ENCODE measurements at places on chromosomes 1 and 21.

DNA sequence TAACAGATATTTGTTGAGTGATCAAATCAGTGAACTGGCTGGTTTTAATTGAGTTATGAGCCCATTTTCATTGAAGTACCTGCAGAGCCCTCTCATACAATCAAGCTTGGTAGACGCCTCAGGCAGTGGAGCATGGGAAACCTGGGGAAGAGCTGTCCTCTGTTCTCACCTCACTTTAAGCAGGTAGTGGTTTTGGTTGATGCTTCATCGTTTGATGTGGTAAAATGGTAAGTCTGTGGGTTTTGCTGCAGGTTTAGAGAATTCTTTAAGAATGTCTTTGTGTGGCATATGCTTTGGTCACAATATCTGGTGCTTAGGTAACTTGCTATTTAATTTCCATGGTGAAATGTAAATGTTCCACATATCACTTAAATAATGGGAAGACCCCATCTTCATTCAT is 10.0 kb downstream of the LAMC1 start:
- peak; percentile 25 for DNase-seq

DNA sequence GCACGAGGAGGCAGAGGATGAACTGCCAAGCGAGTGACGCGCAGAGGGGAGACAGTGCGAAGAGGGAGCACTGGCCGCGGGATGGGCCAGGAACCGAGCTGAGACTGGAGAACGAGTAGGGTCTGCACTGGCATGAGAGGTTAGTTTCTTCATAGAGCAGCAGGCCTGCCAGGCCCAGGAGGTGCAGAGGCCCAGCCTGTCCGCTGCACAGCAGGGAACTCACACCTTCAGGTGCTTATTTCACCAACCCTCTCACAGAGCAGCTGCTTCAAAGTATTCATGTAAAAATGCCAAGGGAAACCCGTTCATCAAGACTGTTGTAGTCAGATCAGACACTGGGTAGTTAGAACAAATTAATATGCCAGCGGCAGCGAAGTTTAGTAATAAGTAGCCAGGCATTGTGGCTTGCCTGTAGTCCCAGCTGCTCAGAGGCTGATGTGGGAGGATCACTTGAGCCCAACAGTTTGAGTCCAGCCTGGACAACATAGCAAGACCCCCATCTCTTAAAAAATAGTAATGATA is 144.5 kb downstream of the SLC45A1 start:
- no peak for DNase-seq

GRCh38 chr1:26155370-26156284 is 3.3 kb upstream of the FAM110D start:
- DNase-seq: no peak

GRCh38 chr1:54052431-54052933 is 522 bp downstream of the TMEM59 start:
- peak; percentile 55 for DNase-seq

DNA sequence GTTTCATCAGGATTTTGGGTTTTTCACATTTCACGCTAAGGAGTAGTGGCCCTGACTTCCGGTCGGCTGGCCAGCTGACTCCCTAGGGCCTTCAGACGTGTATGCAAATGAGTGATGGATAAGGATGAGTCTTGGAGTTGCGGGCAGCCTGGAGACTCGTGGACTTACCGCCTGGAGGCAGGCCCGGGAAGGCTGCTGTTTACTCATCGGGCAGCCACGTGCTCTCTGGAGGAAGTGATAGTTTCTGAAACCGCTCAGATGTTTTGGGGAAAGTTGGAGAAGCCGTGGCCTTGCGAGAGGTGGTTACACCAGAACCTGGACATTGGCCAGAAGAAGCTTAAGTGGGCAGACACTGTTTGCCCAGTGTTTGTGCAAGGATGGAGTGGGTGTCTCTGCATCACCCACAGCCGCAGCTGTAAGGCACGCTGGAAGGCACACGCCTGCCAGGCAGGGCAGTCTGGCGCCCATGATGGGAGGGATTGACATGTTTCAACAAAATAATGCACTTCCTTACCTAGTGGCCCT is 23.1 kb upstream of the TNFRSF1B start:
- peak; percentile 53 for DNase-seq

DNA sequence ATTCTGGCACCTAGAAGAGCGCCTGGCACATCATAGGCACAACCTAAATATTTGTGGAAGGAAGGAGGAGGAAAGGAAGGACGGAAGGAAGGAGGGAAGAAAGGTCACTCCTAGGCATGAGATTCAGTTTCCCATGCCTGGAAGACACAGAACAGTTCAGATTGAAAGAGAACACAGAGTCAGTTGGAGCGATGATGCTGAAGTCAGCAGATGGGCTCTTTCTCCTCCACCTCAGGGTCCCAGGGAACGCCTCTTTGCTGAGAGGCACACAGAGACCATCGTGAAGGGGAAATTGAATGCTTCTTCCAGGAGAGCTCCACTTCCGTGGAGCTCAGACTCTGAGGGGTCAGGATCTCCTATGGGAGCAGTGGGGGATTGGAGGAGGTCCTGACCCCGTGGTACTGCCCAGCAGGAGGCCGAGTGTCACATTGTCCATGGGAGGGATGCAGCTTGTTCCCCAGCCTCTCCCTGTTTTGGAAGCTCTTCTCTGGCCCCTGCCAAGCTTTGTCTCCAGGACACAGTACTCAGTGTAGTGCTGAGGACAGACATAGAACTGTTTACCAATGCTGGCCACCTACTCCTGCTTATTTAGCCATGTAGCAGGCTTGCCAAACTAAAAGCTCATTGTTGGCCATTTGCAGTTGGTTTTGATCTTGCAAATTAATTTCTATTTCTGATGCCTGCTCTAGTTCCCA is 2.4 kb downstream of the MYBPHL start:
- no peak for DNase-seq

DNA sequence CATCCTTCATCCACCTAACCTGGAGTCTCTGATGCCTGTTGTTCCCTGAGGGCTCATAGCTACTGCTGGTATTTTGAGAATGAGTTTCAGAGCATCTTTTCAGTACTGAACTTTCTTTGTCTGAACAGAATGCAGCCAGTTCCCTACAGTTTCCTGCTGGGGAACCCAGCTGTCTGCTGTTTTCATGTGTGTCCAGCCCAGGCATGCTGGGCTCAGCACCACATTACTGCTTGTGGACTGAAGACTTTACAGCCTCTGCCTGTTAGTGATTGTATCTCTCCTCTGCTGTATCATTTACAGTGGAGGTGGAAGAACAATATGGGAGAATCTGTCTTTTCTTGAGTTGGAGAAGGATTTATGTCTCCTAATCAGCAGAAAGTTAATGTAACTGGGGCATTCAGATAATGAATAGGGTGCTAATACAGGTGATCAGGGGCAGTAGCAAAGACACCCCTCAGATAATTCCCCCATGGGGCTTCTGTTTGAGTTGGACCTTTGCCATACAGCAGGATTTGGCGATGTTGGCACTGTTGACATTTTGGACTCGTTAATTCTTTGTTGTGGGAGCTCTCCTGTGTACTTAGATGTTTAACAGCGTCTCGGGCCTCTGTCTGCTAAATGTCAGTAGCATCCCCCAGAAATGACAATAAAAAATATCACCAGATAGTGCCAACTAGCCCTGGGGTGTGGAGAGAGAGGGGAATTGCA is 207.7 kb downstream of the HHAT start:
- no peak for DNase-seq

- DNase-seq: no peak
Measured at GRCh38 chr1:234139966-234140365, 233.3 kb upstream of the COA6 start.

GRCh38 chr1:221743416-221744208 is 1.7 kb upstream of the DUSP10 start:
- no peak for DNase-seq

- DNase-seq: no peak
Measured at GRCh38 chr1:226867461-226868054, 2.9 kb upstream of the PSEN2 start.

DNA sequence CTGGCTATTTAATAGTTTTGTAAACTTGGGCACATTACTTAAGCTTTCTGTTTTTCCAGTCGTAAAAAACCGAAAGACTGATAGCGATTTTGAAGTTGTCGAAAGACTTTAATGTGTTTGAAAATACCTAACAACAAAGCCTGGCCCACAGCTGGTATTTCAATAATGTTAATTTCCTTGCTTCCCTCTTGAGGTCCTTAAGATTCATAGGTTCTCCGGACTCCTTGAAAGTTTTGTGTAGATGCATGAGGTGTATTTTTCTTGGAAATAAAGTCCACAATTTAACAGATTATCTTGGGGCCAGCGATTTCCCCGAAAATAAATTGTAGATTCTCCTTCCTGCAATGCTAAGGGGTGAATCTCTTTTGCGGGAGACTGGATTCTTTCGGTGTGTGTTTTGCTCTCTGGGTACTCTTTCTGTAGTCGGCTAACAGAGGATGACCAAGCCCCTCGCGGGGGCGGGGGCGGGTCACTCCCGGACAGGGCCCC is 735 bp upstream of the YTHDF2 start:
- no peak for DNase-seq

Measured in activated CD4-positive, alpha-beta T cell treated with anti-CD3 and anti-CD28 coated beads, Interleukin-2, Interleukin-6, amounts not matched to agents 100 ng/mL and 50 ng/mL, durations not matched to agents 16 hours and 8 hours (primary cell).